Activated T-helper 1 cell treated with anti-CD3 and anti-CD28 coated beads, Interleukin-12 subunit alpha, Interleukin-12 subunit beta, Interleukin-2, Interleukin-4 antibody, amounts not matched to agents 30 ng/mL and 10 ng/mL and 1 ng/mL, durations not matched to agents 14 hours and 24 hours and 36 hours (primary cell): ENCODE measurements at places on chromosomes 2 and 18. TPM values are rescaled to one million over a fixed set of nuclear protein-coding genes. Genes with fewer than 3 reads are reported as not detected.

NAT8 gene
- not detected in 2 replicates for total RNA-seq

MAL gene
- 264 and 272 TPM in 2 replicates for total RNA-seq

DNA sequence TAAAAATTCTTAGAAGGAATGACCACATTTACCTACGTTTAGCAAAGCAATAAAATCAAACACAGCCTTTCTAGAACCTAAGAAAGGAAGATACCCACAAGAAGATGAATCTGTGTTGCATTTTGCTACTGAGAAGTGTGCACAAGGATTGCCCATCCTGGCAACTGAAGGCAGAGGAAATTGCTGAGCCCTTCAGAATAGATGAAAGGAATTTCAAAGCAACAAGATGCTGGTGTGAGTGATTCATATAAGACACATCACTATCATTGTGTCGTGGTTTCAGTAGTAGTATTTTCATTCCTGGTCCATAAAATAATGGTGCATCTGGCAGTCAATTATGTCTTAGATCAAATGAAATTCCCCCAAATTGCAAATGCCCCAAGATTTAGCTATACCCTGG is 48.4 kb upstream of the ANKRD44 start:
- H3K27ac ChIP-seq, result no peak overlapping the region
- no peak for DNase-seq
- H3K4me3 ChIP-seq, result no peak overlapping the region

- H3K4me3 ChIP-seq, result no peak overlapping the region
These were observed 104.7 kb upstream of the DSEL start for GRCh38 chr18:67621049-67621713.

ATP9B gene
- 26.1 and 31.4 TPM in 2 replicates for total RNA-seq

DNA sequence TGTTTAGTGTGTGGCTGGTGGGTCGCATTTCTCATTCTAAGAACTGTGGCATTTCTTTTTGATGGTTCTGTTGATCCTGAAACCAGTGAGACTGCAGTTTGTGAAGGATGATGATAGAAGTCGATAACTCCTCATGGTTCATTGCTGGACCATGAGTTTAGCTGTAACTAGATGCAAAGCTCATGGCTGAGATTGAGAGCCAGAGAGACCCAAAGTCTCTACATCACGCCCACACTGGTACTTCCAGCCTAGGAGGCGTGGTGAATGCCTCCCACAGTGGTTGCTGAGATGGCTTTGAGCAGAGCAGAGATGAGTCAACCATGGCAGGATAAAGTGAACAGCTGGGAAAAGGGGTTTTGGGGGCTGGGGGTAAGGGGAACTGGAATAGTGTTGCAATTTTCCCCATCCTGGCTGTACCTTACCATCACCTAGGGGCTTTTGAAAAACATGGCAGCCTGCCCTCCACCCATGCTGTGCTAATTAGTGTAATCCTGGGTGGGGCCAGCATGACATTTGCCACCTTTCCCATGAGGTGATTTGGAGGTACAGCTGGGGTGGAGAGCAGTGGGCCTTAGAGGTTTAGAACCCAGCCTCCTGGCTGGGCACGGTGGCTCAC is 24.1 kb downstream of the INPP4A start:
- H3K4me3 ChIP-seq, result peak overlapping the region; percentile 20
- peaks cover 90% of the 10 kb centered on the region for H3K4me1 ChIP-seq
- H3K36me3 ChIP-seq, result peaks cover 18% of the 10 kb centered on the region
- peak overlapping the region; percentile 81 for H3K27ac ChIP-seq
- DNase-seq, result no peak

GRCh38 chr2:86135653-86136052 is 29.6 kb downstream of the PTCD3 start:
- no peaks in the 10 kb centered on the region for H3K27me3 ChIP-seq
- H3K36me3 ChIP-seq, result peaks cover 78% of the 10 kb centered on the region
- DNase-seq, result no peak
- H3K4me3 ChIP-seq, result no peak overlapping the region
- H3K27ac ChIP-seq, result peak overlapping the region; percentile 23

DNA sequence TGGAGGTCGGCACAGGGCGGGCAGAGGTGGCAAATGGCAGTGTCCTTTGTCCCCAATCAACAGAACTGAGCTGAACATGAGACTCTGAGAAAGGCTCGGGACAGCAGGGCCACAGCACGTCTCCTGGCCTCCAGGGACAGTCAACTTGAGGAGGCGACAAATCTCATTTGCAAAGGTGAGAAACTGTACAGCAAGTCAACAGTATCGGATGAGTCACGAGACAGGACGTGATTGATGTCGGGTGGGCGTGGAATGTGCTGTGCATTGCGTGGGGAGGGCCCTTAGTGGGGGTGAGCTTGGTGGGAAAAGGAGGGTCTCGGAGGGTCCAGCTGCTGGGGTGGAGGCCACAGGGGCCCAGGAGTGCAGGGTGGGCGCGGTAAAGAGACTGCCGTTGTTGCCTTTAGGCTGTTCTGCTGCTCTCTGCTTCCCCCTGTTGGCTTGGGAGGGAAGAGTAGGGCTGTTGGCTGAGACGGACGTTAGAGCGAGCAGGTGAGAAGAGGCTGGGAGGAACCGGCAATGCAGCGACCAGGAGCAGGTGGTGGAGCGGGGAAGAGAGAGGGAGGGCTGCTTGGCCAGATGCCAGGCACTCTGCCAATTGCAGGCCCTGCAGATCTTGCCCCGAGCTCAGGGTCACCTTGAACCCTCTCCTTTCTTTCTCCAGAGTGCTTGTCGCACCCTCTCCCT is 164.3 kb downstream of the BCL2 start:
- H3K4me1 ChIP-seq, result peaks cover 99% of the 10 kb centered on the region
- peak; percentile 72 for DNase-seq
- H3K36me3 ChIP-seq, result peaks cover 18% of the 10 kb centered on the region

PECR gene
- 14.0 and 17.6 TPM in 2 replicates for total RNA-seq

- no peak for DNase-seq
- H3K4me3 ChIP-seq, result no peak overlapping the region
- peaks cover 24% of the 10 kb centered on the region for H3K4me1 ChIP-seq
- H3K27ac ChIP-seq, result no peak overlapping the region
These were observed 24.9 kb downstream of the CCNT2 start for GRCh38 chr2:134943540-134943939.

LRRC30 gene
- total RNA-seq, result not detected in 2 replicates

DNA sequence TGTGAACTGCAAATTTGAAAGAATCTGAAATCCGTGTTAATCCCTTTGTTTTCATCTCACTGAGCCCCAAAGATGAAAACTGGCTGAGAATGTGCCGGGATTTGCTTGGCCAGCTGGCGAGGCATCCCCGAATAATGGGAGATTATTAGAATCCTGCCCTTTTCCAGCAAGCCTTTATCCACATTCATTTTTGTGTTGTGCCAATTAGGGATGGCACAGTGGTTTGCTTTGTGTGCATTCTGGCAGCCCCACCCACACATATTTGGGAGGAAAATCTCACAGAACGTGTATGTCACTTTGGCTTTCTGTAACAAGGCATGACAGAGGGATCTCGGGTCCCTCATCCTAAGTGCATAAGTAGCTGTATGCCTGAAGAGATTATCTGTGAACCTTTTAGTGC is 405.8 kb upstream of the FAM98A start:
- H3K36me3 ChIP-seq, result no peaks in the 10 kb centered on the region
- no peaks in the 10 kb centered on the region for H3K4me1 ChIP-seq
- no peaks in the 10 kb centered on the region for H3K27me3 ChIP-seq
- no peak overlapping the region for H3K27ac ChIP-seq

GRCh38 chr2:190755772-190756415 is 107.0 kb downstream of the NAB1 start:
- H3K27me3 ChIP-seq, result no peaks in the 10 kb centered on the region
- peaks cover 20% of the 10 kb centered on the region for H3K4me1 ChIP-seq
- no peak overlapping the region for H3K27ac ChIP-seq
- H3K36me3 ChIP-seq, result no peaks in the 10 kb centered on the region
- H3K4me3 ChIP-seq, result no peak overlapping the region

- no peaks in the 10 kb centered on the region for H3K27me3 ChIP-seq
- H3K4me1 ChIP-seq, result no peaks in the 10 kb centered on the region
- no peaks in the 10 kb centered on the region for H3K36me3 ChIP-seq
- no peak overlapping the region for H3K27ac ChIP-seq
- peak; percentile 19 for DNase-seq
These were observed 76.0 kb downstream of the EMX1 start for GRCh38 chr2:72993147-72993932.

DNA sequence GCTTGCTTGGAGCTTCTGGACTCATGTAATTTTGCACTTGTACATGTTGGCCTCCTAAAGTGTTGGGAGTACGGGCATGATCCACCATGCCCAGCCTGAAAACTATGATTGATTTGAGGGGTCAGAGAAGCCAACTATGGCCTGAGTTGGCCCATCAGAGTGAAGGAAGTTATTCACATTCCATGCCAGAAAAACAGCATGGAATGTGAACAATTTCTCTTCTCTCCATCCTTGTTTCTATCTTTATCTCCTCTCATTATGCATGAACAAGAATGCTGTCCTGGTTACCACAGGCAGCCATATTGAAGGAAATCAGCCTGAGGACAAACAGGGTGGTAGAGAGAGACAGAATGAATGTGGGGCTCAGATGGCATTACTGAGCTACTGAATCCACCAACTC is 3.5 kb upstream of the CD226 start:
- H3K4me1 ChIP-seq, result peaks cover 30% of the 10 kb centered on the region
- H3K27me3 ChIP-seq, result no peaks in the 10 kb centered on the region
- no peak overlapping the region for H3K27ac ChIP-seq
- H3K36me3 ChIP-seq, result peaks cover 31% of the 10 kb centered on the region
- H3K4me3 ChIP-seq, result no peak overlapping the region
- no peak for DNase-seq

DNA sequence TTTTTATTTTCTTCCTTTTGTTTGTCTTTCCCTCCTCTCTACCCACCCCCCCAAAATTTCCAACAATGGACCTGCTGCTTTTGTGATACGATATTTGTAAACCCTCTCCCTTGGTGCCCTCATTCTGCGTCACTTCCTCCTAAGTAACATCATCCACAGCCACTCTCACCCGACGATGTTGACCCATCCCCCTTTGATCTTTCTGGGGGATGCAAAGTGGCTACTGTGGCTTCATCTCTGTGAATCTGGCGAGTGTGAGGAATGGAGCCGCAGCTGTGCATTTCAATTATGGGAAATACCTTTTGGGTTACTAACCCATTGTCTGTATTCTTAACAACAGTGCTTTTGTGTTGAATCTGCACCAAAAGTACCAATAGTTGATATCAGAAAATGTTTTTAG is 19.4 kb downstream of the ANTXR1 start:
- no peak for DNase-seq
- H3K4me3 ChIP-seq, result no peak overlapping the region
- no peaks in the 10 kb centered on the region for H3K36me3 ChIP-seq

ATOH8 gene
- 0.29 and 0.47 TPM in 2 replicates for total RNA-seq

- no peaks in the 10 kb centered on the region for H3K36me3 ChIP-seq
- H3K27ac ChIP-seq, result no peak overlapping the region
- no peak for DNase-seq
- peaks cover 2% of the 10 kb centered on the region for H3K27me3 ChIP-seq
- H3K4me1 ChIP-seq, result no peaks in the 10 kb centered on the region
These were observed 239.3 kb downstream of the FBXO15 start for GRCh38 chr18:73908323-73908722.

- peak within 1 kb of the TSS; percentile 98 for H3K4me3 ChIP-seq
- peak; percentile 72 for DNase-seq
- H3K27me3 ChIP-seq, result peaks cover 30% of the 10 kb centered on the region
- peaks cover 45% of the 10 kb centered on the region for H3K4me1 ChIP-seq
These were observed at the start of gene UBE2E3 for GRCh38 chr2:180980106-180980942. Gene UBE2E3, plus strand, starts transcription at chr2:180980605. Its CDS starts 1,438 bp downstream, at chr2:180982043.

SKA1 gene
- 20.7 and 23.3 TPM in 2 replicates for total RNA-seq

DNA sequence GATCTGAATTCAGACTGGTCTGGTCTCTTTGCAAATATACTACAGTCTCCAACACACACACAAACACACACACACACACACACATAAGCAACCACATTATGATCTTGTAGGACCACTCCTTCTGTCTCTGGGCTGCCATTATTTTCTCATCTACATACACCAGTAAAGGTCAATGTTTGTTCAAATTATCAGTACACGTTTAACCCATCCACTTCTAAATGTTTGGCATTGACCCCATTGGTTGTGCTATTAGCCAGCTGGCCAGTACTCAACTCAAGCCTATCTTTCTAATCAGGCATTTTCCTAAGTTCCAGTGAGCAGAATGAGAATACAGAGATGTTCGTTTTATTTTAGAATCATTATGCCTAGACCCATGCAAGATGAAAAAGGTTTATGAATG is 186.4 kb downstream of the CNTNAP5 start:
- no peak overlapping the region for H3K27ac ChIP-seq
- no peaks in the 10 kb centered on the region for H3K27me3 ChIP-seq
- H3K4me3 ChIP-seq, result no peak overlapping the region

- H3K4me3 ChIP-seq, result no peak overlapping the region
- no peak overlapping the region for H3K27ac ChIP-seq
- H3K36me3 ChIP-seq, result no peaks in the 10 kb centered on the region
- no peak for DNase-seq
- peaks cover 4% of the 10 kb centered on the region for H3K27me3 ChIP-seq
These were observed 23.8 kb downstream of the ABCB11 start for GRCh38 chr2:169007356-169007755.

PDE11A gene
- total RNA-seq, result not detected in 2 replicates

GRCh38 chr18:29104227-29104626 is 927.3 kb upstream of the CDH2 start:
- no peaks in the 10 kb centered on the region for H3K27me3 ChIP-seq
- DNase-seq, result no peak
- no peak overlapping the region for H3K4me3 ChIP-seq
- H3K27ac ChIP-seq, result no peak overlapping the region
- H3K4me1 ChIP-seq, result no peaks in the 10 kb centered on the region

DNA sequence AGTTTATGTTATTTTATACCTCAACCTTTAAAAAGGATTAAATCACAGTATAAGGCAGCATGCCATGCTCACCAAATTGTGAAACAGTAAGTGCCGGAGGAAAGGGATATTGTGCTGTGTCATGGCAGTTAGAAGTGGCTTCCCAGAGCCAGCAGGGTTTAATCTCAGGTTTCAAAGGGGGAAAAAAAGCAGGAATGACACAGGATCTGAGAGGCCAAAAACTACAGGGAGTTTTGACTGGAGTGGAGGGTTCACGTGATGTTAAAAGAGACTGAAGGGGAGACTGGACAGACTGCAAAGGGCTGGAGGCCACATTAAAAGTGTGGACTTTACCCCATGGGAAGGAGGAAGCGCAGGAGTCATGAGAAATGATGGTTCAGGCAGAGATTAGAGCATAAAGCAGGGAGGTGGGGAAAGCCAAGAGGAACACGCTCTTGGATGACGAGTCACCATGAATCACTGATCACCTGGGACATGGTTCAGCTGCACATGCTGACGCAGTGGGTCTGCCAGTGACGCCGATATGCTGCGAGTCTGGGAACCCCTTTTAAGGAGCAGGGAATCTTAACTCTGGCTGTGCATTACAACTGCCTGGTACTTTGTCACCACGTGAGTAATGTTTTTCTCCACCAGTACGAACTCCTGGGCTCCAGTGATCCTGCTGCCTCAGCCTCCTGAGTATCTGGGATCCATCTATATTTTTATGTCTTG is 6.1 kb downstream of the CHMP1B start:
- DNase-seq, result no peak
- H3K36me3 ChIP-seq, result no peaks in the 10 kb centered on the region
- peaks cover 3% of the 10 kb centered on the region for H3K27me3 ChIP-seq
- no peak overlapping the region for H3K27ac ChIP-seq
- H3K4me3 ChIP-seq, result no peak overlapping the region

- no peak for DNase-seq
- H3K27ac ChIP-seq, result peak overlapping the region; percentile 71
These were observed 117.1 kb downstream of the NOL10 start for GRCh38 chr2:10572701-10573100.

CCDC74B gene
- 0.52 and 1.8 TPM in 2 replicates for total RNA-seq
